ENCODE measurements at places on chromosomes 5 and 9.

- DNase-seq: no peak
These were observed 309.1 kb downstream of the DMAC1 start for GRCh38 chr9:7490317-7491108.

DNA sequence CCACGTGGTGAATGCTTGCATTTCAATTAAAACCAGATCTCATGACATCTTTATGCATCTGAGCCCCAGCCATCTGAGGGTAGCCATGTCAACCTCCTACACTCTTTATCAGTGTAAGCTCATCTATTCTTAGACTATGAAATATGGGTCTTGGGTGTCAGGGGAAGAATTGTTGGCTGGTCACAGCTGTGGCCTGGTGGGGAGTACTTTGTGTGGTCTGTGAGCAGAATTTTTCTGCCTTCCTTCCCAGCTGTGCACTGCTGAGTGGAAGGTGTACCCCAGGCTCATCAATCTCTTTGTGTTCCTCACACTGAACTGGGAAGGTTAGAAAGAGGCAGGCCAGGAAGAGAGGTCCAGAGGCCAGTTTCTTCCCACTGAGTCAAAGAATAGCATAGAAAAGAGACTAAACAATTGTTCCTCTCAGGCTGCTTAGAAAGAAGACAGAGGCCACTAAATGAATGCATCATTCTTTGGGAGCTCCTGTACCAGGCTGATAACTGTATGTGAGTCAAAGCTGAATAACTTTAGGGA lies 202.7 kb upstream of the RGMB start:
- DNase-seq: no peak

DNA sequence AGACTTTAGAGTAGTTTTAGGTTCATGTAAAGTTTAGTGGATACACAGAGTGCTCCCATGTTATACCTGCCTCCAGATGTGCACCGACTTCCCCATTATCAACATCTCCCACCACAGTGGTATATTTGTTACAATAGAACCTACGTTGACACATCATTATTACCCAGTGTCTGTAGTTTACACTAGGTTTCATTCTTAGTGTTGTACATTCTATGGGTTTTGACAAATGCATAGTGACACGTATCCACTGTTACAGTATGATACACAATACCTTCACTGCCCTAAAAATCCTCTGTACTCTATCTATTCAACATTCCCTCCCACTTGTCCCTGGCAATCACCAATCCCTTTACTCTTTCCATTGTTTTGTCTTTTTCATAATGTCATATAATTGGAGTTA lies 34.3 kb upstream of the CRHBP start:
- no peak for DNase-seq

- DNase-seq: no peak
These were observed 139.8 kb downstream of the DOCK8 start for GRCh38 chr9:354453-354852.

DNA sequence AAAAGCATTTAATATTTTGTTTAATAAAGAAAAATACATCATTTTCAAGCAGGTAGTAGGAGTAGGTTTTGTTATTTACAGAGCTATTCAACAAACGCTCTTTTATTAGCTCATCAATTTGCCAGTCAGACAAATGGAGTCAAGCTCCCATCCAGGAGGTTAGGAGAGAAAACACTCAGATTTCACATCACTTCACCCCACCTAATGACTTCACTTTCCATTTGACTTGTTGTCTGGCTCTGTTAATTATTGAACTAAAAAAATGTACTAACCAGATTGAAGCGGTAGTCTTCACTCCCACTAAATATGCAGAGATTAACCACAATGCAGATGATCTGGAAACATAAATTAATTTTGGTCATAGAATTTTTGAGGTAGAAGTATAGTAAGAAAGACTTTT lies 193.6 kb upstream of the VCAN start:
- DNase-seq: no peak

GRCh38 chr5:108625654-108626053 lies 122.0 kb upstream of the FER start:
- DNase-seq: no peak

DNA sequence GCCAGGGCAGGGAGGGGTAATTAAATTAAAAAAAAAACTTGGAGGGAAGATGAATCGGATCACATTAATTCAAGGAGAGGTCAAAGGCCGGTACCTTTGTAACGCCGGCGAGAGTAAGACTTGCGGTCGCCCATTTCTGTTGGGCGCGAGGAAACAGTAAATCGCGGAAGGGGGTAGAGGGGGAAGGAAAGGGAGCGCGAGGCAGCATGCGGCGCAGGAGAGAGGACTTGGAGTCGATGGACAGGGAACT lies 324 bp upstream of the RGMB start:
- no peak for DNase-seq

Data from adrenal gland (tissue), 19 donors.